ENCODE measurements at places on chromosomes 16 and 17.

- no peak for DNase-seq
Observed at GRCh38 chr17:17181666-17182597, 24.2 kb downstream of the PLD6 start.

DNA sequence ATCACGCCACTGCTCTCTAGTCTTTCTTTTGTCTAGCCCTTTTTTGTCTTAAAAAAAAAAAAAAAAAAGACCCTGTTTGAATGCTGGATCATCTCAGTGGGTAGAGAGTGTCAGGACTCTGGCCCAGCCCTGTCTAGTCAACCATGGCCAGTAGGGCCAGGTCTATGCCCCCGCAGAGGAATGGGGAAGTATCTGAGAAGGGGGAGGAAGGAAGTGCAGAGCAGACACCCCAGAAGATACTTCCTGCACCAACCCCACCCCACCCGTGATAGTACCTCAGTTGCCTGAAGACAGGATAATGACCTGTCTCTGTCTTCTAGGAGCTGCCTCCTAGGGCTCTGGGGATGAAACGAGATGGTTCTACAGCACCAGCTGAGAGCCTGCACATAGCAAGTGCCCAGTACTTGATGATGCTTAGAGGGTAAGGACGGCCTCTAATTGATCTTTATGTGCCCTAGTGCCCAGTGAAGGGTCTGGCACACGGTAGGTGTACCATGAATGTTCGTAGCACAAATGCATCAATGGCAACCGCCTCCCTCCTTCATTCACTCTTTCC lies 55.4 kb downstream of the ABAT start:
- DNase-seq, result no peak

- DNase-seq, result peak; percentile 53
Observed at GRCh38 chr17:8726941-8727555, 17.6 kb downstream of the CCDC42 start.

GRCh38 chr17:30788918-30789317 lies 35.6 kb downstream of the CRLF3 start:
- DNase-seq, result no peak

GRCh38 chr17:10226930-10227695 lies 28.7 kb upstream of the GAS7 start:
- DNase-seq, result peak; percentile 81

DNA sequence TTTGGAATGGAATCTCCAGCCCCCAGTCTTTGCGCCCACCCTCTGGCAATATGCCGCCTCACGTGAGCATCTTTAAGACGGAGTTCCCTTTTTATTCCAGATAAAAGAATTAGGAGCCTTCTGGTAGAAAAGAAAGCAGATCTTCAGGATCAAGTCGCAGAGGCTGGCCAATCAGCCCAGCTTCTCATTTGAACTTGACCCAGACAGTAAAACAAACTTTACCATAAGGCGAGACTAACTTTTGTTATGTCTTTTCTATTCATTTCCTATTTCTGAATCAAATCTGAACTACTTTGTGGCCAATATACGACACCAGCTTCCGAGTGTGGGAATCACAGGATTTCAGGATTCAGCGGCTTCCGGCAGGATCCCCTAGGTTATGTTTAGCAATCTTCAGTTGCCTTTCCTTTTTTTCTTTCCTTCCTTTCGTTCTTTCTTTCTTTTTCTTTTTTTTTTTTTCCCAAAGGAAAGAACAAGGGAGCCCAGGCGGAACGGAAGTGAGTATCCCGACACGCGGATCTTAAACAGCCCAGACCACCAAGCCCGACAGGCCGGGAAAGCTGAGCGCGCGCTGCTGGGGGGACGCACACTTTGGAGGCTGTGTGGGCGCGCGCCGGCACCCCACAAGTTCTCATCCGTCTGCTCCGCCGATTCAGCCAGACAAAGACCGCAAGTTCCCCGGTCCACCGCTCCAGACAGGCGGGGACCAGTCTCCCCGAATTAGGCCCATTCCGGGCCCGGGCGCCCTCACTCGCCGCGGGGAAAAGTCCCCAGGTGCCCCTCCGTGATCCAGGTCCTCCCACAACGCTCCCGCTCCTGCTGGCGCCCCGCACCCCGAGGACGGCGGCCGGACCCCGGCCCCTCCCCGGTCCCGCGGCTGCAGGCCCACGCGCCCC lies 633 bp downstream of the TBC1D16 start:
- DNase-seq, result peak; percentile 52

All from Right ventricle myocardium superior (tissue), 1 donor.